ENCODE measurements at places on chromosomes 16 and 17. TPM values are rescaled to one million over a fixed set of nuclear protein-coding genes. Genes with fewer than 3 reads are reported as not detected.

The PIK3R5 gene
- 29.2 TPM for total RNA-seq

The OR1F1 gene
- total RNA-seq: not detected

The CCL3 gene
- 287 TPM for total RNA-seq

DNA sequence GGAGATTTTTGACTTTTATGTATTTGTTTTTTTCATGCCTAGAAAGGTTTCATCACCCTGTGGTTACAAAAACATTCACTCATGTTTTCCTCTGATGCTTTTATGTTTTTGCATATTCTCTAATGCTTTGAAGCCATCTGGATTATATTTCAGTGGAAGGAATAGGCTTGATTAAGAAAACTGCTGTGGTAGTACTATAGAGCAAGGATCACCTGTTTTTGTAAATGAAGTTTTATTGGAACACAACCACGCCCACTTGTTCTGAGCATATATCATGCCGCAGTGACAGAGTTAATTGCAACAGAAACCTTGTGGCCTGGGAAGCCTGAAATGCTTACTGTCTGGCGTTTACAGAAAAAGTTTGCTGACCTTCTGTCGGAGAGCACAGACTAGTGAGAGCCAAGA, 11.5 kb downstream of the COX10 start:
- no peak for DNase-seq

DNA sequence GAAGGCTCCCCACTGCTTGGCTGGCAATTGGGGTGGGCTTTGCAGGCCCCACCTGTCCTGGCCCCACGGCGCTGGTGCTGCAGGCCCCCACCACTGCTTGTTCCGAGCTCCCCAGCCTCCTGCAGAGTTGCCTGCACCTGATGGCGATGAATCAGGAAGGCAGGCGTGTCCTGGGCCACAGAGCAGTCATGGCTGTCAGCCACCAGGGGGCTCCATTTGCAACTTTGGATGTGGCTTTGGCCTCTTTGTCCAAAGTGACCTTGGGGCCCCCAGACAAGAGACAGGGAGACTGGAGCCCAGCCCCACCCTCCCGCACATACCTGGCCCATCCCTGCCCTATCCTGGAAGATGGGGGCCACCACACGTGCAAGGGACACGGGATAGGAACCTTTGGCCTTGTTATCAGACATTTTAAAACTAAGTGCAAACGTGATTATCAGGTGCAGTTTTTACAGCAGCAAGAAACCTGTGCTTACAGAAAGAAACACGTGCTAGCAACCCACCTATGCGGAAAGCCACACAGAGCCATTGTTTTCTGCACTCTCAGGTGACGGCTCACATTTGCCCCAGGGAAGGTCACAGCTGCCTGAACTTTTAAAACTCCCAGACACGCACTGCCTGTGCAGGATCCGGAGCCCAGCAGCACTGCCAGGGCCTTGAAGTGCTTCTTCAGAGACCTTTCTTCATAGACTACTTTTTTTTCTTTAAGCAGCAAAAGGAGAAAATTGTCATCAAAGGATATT, at the start of gene DNASE1:
TSS of gene DNASE1 (plus strand) at position 443 of the 743 bp plus-strand sequence. CDS start 683 bp downstream, outside the sequence.
- DNase-seq: peak; percentile 82

DNA sequence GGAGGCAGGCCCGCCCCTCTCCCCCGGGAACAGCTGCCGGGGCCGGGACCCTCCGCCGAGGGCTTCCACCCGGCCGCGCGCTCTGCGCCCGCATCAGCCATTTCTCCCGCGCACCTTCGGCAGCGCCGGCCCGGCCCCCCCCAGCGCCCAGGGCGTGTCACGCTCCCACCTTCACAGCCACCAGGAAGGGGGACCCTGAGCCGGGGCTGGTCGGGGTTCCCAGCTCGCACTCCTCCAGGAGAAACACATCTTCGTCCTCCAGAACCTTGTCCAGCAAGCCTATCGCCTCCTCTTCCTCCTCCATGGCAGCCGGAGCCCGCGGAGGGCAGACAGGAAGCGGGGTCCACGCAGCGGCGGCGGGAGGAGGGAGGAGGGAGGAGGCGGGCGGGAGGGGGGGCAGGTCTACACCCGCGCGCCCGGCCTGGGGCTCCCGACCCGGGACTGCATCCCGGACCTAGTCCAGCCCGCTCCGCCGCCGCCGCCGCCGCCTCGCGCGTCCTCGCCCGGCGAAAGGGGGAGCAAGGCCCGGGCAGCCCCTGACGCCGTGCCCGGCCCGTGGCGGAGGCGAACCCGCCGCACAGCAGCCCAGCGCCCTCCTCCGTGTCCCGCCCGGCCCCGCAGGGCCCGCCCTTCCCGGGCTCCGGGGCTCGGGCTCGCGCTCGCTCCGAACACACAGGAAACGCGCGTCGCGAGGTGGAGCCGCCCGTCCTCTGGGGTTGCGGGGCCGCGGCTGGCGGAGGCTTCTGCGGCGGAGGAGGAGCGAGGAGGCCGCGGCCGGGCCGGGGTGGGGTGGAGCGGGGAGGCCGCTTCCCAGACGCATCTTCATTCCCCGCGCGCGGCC, 70.8 kb downstream of the ABR start:
- DNase-seq: peak; percentile 78

- DNase-seq: peak; percentile 79
Measured at GRCh38 chr17:72592242-72592966, 471.6 kb downstream of the SOX9 start.

All from activated CD4-positive, alpha-beta T cell treated with anti-CD3 and anti-CD28 coated beads for 36 hours (primary cell).